Activated CD4-positive, alpha-beta T cell treated with anti-CD3 and anti-CD28 coated beads for 1 hour (primary cell): ENCODE measurements at places on chromosomes 1 and 21.

- DNase-seq, result no peak
Measured at GRCh38 chr1:39407896-39408640, 83.4 kb upstream of the BMP8A start.

DNA sequence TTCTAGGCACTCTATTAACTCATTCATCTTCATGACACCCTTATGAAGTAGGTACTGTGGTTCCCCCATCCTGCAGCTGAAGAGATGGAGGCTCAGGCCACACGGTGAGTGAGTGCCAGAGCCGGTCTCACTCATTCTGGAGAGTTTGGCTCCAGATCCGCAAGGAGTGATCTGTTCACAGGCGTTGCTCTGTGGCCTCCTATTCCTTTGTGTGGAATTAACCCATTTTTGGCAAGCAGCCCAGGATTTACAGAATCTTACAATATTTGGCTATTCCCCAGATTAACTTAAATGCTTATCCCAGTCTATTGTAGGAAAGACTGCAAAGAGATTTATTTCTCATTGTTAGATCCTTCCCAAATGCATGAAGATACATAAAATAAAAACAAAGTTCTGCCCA is 29.6 kb downstream of the KIAA0040 start:
- no peak for DNase-seq

DNA sequence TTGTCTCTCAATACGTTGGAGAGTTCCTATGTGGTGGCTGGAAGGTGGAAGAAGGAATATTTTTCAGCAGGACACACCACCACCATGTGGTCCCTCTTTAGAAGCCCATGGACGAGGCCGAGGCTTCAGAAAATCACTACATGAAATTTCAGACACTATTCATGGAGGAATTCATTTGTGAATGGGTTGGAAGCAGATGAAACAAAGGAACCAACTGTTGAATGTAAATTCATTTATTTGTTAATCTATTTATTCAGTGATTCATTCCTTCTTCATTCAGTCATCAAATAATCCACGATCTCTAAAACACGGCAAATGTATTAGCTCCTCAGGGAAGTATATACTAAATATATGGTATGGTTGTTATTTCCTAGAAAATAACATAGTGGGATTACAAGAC is 12.2 kb downstream of the SLC35F3 start:
- DNase-seq, result no peak

DNA sequence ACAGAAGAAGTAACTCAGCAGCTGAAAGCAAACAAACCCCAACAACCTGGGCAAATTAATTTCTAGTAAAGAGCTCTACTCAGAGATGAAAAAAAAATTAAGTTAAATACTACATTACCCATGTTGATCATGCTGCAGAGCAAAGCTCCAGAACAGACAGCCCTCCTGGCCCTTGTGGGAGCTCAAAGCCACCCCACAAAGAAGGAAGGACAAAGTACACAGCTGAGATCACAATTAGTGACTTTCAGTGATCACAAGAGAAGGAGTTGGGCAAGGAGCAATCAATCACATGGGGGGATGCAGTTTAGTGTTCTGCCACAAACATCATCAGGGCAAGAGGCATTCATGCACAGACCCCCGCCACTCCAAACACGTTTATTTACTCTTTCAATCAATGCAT is 114.2 kb downstream of the DAB1 start:
- no peak for DNase-seq

- no peak for DNase-seq
Measured at GRCh38 chr21:33390479-33390878, 12.7 kb upstream of the IFNGR2 start.

GRCh38 chr1:247367786-247368422 is 36.2 kb upstream of the ZNF496 start:
- no peak for DNase-seq

DNA sequence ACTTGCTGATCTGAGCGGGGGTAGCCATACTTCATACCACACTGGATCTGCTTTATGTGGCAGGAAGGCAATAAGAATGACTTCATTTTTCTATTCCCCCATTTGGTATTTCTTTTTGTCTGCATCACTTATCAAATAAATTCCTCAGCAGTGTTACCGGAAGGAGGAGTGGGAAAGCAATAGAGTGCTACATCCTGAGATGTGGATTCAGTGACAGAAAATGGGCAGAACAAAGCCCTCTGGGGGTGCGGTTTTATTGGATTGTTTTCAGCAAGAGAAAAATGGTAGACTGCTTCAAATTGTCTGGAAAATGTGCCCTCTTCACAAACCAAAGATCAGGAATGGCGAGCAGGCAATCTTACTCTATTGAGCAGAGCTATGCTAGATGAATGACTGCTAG is 751.9 kb upstream of the NEGR1 start:
- DNase-seq, result no peak

GRCh38 chr1:30474818-30475200 is 248.6 kb downstream of the MATN1 start:
- DNase-seq, result no peak

- no peak for DNase-seq
Measured at GRCh38 chr21:43602266-43603232, 56.7 kb downstream of the HSF2BP start.

- no peak for DNase-seq
Measured at GRCh38 chr21:15098908-15099307, 34.1 kb upstream of the NRIP1 start.

DNA sequence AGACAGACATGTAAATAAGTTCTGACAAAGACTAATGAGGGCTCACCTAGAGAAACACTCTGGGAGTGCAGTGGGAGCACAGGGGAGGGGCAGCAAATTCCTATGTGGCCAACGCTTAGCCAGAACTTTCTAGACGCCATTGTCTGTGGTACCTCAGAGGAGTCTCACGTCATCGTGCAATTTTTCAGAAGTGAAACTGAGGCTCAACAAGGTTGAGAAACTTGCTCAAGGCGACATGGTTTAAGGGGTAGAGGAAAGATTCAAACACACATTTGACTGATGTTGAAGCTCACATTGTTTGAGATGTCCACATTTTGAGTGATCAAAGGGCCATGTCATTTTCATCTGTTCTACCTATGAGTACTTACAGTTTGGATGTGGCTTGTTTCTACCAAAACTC is 152.6 kb upstream of the LMO4 start:
- DNase-seq, result no peak
